ENCODE measurements at places on chromosomes 1 and 21. TPM values are rescaled to one million over a fixed set of nuclear protein-coding genes. Genes with fewer than 3 reads are reported as not detected.

GRCh38 chr1:11880911-11881748, 22.4 kb upstream of the NPPB start:
- peaks cover 13% of the 10 kb centered on the region for H3K27me3 ChIP-seq
- no peak overlapping the region for H3K4me3 ChIP-seq
- peak overlapping the region; percentile 36 for H3K27ac ChIP-seq
- DNase-seq: no peak

FCRL5 gene
- not detected for total RNA-seq

AMY2A gene
- not detected for total RNA-seq

CR2 gene
- total RNA-seq: not detected

All from suprapubic skin (tissue), 4 donors.